Aorta (tissue), 5 donors: ENCODE measurements at places on chromosomes 7 and 10.
A peak's percentile ranks its signal among the peaks of the same experiment; 100 is the strongest.

- DNase-seq = no peak
Observed at GRCh38 chr10:12638781-12639180, 289.4 kb downstream of the CAMK1D start.

GRCh38 chr7:105745681-105746330 is 130.6 kb downstream of the ATXN7L1 start:
- no peak for DNase-seq

DNA sequence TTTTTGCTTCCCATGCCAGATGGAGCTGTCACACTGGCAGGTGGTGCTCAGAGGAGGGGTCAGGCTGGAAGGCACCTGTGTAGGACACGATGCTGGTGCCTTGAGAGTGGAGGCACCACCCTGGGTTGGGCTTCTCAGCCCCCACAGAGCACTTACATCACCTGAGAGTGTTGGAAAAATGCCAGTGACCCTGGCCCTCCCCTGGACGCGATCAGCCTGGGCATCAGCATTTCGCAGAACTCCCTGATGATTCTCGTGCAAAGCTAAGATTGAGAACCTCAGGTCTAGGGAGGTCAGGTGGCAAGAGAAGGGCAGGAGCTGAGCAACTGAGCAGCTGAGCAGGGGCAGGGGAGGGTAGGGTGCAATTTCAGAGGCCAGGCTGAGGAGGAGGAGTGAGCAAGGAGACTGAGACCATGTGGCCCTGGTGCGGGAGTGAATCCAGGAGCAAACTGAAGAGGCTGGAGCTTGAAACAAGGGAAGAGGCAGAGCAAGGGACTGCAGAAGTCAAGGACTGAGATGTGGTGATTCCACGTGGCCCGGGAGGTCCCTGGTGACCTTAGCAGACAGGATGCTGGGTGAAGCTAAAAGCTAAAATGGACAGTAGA is 24.7 kb upstream of the GRID1 start:
- no peak for DNase-seq

GRCh38 chr10:106436123-106436715 is 728.3 kb downstream of the SORCS1 start:
- no peak for DNase-seq

- no peak for DNase-seq
Observed at GRCh38 chr10:62589689-62590088, 214.8 kb upstream of the ADO start.

- DNase-seq = peak; percentile 36
Observed at GRCh38 chr10:124069341-124070264, 23.8 kb downstream of the CHST15 start.
